ENCODE measurements at places on chromosomes 12 and 14. TPM values are rescaled to one million over a fixed set of nuclear protein-coding genes. Genes with fewer than 3 reads are reported as not detected.

The PLA2G1B gene
- not detected for total RNA-seq

The ACACB gene
- 4.8 TPM for total RNA-seq

The KRT3 gene
- total RNA-seq, result not detected

The ART4 gene
- total RNA-seq, result not detected

The AJUBA gene
- 52.0 TPM for total RNA-seq

The GPD1 gene
- 8.0 TPM for total RNA-seq

The BICDL1 gene
- total RNA-seq, result 21.5 TPM

The IFNG-AS1 gene
- total RNA-seq, result not detected

The HRK gene
- not detected for total RNA-seq

The KRT78 gene
- not detected for total RNA-seq

The SERPINA10 gene
- total RNA-seq, result not detected

The SYT10 gene
- not detected for total RNA-seq

The PIK3C2G gene
- total RNA-seq, result not detected

The CD163L1 gene
- 0.70 TPM for total RNA-seq

All from HT-29 (cell line).